ENCODE measurements at places on chromosomes 7 and 10.

DNA sequence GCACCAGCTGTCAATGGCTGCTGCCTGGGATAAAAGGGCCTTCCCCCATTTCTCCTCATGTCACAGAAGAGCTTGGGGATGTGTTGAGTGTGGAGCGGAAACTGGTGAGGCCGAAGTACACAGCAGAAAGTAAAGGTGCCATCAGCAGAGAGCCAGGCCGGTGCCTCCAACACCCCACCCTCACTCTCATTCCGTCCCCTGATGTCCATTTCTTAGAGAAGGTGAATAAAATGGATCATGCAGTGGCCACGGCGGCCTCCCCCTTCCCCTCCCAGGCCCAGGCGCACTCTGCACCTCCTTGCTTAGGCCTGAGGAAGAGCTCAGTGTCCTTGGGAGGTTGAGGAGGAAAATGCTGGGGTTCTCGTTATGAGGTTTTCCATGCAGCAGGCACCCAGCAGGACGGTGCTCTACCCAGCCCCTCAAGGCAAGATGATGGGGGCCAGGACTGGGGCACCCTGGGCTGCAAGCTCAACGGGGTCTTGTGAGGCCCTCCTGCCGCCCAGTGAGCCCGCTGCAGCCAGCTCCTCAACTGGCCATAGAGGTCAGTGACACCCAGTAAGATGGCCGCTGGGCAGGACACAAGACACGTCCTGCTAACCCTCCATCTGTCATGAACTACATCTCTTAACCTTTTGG, 163.9 kb downstream of the ADARB2 start:
- no peak for DNase-seq

DNA sequence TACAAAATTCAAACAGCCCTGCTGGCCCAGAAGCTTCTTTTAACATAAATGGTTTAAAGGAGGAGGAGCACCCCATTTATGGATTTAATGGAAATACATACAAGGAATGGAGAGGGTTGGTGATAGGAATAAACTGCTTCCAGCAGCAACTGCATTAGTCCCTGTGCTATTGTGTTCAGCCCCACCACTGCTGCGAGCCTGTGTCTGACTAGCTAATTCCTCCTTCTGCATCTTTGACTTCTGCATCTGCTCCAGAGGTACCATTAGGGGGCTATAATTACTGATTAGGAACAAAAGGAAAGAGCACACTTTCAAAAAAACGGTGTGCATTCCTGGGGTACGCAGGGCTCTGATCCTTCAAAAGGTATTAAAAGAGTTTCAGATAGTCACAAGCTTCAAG, 24.8 kb downstream of the CDCA7L start:
- no peak for DNase-seq

GRCh38 chr10:13053794-13054462, 46.0 kb upstream of the OPTN start:
- DNase-seq: no peak

DNA sequence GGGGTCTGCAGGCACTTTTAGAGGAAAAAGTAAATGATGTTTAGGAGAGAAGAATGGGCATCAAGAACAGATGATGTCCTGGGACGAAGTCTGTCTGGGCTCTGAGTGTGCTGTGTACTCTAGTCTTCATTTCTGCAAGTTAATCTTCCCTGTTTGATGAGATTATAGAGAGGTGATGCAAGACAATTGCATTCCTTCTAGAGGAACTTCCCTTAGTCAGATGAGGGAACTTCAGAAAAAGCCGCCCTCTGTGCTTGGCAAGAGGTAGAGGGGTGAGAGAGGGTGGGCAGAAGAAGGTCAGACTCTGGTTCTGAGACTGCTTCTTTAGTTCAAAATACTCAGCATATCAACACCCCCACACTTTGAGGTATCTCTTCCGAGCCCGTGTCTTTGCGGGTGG, 797.9 kb downstream of the LRMDA start:
- DNase-seq: no peak

GRCh38 chr10:80158598-80159127, 26.1 kb downstream of the PLAC9 start:
- peak; percentile 99 for DNase-seq

DNA sequence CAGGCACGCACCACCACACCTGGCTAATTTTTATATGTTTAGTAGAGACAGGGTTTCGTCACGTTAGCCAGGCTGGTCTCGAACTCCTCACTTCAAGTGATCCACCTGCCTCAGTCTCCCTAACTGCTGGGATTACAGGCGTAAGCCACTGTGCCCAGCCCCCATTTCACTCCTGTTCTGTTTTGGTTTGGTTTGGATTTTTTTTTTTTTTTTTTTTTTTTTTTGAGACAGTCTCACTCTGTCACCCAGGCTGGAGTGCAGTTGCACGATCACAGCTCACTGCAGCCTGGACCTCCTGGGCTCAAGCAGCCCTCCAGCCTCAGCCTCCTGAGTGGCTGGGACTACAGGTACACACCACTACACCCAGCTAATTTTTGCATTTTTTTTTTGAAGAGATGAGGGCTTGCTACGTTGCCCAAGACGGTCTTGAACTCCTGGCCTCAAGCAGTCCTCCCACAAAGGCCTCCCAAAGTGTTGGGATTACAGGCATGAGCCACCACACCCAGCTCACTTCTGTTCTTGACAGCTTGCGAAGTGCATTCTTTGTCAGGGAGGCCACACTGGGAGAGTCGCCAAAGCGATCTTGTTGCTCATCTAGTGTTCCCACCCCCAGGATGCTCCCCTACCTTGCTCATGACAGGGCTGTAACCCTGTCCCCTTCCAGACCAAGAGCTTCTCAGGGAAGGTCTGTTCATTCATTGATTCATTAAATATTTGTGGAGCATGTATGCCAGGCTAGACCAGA, 229.1 kb downstream of the CUX1 start:
- no peak for DNase-seq

- DNase-seq: no peak
These were observed 52.9 kb downstream of the BTAF1 start for GRCh38 chr10:91976317-91977051.

DNA sequence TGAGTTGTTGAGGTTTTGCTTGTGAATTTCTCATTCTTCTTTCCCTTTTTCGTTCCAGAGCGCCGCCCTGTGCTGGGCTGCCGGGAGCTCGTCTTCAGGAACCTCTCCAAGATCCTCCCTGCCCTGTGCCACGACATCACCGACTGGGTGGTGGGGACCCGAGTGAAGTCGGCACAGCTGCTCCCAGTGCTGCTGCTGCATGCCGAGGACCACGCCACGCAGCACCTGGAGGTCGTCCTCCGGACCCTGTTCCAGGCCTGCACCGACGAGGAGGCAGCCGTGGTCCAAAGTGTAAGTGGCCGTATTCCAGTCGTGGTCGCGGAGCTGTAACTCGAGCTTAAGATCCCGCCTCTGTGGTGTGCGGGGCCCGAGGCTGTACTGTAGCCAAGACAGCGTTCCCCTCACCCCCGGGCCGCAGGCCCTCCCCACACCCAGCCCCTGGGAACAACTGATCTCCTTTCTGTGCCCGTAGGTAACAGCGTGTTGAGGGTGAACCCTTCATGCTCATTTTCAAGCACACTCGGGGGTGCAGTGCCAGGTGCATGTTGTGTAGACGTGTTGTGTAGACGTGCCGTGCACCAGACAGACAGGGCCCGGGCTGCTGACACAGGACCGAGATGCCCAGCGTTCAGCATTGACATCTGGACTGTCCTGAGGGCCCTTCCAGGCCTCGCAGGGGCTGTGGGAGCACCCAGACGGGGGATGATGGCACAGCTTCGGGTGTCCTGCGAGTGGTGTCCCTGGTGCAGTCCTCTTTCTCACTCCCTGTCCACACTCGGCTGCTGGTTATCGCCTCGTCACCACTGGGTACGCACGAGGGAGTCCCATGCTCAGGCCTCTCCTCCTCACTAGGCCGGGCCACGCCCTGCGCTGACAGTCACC, 27.7 kb upstream of the PRKAR1B start:
- DNase-seq: no peak

DNA sequence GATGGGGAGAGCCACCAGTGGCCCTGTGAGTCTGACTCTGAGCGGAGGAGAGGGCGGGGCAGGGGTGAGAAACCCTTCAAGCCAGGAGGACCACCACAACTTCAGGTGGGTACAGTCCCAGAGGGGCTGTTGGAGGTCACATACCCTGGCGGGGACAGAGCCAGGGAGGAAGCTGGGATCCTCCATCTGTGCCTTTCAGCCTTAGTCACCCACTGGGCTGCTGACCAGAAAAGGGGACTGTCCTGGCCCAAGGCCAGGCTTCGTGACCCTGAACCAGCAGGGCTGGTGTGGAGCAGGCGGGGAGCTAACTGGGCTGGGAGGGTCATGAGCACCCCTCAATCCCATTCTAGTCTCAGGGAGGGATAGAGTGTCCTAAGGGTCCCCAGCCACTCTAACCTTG, 1.5 kb upstream of the CALHM3 start:
- DNase-seq: no peak

DNA sequence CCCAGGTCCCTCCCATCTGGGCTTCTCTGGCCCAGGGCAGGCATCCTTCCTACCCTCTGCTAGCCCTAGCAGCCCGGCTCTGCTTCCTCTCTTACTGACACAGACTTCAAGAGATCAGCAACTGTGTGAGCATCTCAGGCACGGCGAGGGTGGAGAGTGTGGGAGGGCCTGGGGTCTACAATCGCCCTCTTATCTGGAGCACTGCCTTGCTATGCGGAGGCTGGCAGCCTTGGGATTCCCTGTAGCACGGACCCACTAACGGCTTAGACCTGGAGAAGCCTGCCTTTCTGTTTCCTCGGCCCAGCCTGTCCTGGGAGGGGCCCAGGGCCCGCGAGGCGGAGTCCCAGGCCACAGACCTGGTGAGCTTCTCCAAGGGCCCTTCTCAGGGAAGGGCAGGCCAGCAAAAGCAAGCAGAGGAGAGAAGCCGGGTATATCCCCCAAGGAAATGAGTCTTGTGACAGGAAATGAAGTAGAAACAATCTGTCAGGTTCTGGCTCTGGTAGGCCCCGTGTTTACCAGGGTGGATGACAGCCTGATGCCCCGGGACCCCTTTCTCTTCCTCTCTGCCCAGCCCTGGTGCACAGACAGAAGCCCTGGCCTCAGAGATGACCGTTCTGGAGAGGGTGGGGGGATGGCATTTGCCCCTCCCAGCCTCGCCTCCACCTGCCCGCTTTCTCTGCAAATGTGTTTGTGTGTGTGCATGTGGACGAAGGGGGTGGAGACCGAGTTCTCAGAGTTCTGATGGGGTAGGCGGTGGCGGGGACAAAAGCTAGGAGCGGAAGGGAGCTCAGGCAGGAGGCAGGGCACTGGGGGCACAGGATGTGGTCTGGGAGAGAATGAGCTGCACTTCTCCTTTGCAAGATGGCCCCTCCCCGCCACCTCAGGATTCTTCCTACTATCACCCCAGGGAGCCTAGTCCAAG, 2.5 kb downstream of the LRCH4 start:
- peak; percentile 77 for DNase-seq

DNA sequence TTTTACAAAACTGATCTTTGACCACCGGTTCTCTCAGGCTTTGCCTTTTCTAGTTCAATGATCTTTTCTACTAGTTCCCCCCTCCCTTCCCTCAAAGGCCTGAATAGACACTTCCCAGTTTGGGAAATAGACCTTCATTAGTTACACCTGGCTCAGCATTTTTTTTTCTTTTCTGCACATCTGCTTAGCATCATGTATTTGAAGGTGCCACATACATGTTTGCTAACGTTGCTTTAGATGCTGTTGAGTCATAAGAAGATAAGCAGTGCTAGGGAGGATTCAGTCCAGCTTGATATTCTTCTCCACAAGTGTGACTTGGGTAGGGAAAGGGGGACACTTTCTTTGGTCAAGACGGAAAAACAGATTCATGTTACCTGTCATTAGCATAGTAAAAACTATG, 78.3 kb downstream of the BICC1 start:
- no peak for DNase-seq

- DNase-seq: peak; percentile 90
These were observed 30.1 kb downstream of the KLF6 start for GRCh38 chr10:3754727-3755439.

DNA sequence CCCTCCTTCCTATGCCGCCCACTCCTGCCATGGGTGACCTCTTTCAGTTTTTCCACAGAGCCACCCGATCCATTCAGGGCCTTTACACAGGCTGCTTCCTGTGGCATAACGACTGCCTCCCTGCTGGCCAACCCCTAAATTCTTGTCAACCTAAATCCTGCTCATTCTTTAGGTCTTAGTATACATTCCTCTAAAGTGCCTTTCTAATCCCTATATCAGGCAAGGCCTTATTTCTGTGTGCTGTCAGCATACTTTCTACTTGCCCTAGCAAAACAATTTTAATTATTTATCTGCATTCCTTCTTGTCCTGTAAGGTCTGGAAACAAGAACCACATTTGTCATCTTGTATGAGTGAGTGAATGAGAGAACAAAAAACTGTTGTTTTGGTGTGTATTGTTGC, 132.4 kb downstream of the DNAH11 start:
- peak; percentile 2 for DNase-seq

DNA sequence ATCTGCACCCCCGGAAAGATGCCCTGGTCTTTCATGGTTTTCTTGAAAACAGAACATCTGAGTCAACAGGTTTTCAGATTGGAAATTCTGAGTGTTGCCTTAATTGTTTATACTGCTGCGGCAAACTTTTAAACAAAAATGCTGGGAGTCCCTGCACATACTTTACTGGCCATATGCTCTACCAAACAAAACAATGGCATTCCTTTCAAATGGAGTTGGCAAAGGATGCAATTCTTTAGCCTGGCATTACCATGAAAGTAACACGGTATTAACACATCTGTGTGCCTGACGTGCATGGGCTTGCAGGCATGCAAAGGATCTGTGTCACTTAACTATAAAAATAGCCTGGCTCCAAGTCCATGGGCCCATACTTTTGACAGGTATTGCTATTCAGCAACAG, 4.2 kb downstream of the INHBA start:
- peak; percentile 60 for DNase-seq

Data from fibroblast of villous mesenchyme (primary cell).